ENCODE measurements at places on chromosomes 1 and 21.

- DNase-seq, result no peak
Observed at GRCh38 chr1:208065862-208066261, 154.9 kb upstream of the CD34 start.

DNA sequence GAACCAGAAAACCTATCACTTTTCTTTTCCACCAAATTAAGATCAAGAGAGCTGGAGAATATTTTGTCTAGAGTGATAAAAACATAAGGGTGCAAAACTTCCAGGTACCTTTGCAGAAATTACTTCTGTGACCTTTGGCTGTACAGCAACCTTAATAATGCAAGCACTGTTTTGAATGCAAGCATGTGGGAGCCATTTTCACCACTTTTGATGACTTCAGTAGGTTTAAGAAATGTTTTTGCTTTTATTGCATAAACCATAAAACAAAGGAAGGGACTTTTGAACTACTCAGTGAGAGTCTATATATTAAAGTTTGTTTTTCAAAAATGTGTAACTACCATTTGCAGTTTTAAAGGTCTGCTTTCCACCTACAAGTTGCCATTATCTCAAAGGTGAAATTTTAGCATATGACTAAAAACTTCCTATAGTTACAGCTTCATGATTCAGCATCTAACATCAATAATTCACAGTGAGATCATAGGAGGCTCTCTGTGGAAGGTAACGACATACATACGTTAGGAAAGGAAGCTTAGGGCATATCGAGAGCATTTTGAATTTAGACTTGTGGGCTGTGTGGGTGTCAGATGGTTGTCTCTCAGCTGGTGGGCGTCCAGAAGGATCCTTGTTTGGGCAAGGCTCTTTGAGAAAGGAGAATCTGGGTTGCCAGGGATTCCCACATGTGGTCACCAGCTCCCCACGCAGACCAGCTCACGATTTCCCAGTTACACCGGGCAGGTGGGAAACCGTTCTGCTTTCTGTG is 1.1 kb upstream of the GADD45A start:
- DNase-seq, result peak; percentile 16

DNA sequence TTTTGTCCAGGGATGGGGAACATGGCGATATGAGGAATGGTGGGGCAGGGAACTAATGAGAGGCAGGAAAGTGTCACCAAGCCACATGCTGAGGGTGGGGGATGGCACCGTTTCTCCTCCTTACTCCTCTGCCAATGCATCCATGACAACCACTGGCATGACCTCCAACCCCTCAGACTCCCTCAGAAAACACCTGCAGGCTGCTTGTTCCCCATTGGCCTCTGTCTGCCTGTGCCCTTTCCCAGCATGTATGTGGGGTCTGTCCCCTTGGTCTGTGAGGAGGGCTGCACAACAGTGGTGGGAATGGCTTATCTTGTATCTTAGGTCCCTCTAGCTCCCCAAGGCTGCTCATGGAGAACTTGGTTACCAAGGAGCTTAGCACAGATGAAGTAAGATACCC is 137.2 kb upstream of the NGF start:
- DNase-seq, result no peak

DNA sequence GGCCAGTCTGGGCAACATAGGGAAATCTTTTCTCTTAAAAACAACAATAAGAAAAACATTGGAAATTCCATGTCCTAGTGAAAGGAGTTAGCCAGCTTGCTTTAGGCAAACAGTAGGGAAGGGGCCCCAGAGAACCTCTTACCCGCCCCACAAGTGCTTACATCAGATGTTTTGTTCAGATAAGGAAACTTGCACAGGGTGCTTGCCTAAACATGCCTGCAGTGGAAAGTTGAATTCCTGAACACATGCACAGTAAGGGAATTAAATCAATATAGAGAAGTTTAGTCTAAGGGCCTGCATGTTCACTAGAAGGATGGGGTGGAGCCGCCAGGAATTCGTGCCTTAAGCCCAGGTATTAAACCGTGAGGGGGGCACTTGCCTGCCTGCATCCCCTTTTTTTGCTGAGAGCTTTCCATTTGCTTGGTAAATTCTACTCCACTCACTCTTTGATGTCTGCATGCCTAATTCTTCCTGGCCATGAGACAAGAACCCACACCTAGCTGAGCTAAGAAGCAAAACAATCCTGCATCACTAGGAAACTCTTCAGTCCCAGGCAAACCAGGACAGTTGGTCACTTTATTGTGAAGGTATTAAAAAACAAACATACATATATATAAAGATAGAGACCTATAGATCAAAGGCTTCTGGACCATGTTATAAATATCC is 499.0 kb downstream of the SIPA1L2 start:
- DNase-seq, result no peak

DNA sequence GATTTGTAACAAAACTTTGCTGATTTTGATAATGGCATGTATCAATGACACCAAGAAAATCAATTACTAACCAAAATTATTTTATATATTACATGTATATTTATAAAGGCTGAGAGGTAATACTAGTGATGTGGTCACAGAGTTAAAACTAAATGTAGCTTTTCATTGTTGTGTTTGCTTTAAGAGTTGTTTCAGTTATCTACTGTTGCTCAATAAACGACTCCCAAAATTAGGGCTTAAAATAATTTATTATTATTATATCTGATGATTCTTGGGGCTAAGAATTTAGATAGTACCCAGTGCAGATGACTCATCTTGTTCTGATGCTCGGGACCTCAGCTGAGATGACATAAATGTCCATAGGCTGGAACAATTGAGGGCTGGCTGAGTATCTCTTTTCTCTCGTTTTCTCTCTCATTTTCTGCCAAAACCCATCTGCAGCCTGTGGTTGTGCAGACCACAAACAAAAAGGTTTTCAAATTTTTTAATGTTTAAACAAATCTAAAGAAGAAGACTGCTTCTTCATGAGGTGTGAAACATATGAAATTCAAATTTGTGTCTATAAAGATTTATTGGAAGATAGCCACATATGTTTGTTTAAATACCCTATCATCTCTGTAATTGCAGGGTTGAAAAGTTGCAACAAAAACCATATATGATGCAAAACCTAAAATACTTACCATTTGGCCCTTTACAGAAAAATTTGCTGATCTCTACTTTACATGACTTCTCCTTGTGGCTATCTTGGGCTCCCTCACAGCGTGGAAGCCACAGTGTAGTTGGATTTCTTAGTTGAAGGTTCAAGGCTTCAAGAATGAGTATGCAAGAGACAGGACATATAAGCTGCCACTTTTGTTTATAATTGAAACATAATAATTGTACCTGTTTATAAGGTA is 14.8 kb upstream of the PTPRC start:
- no peak for DNase-seq

DNA sequence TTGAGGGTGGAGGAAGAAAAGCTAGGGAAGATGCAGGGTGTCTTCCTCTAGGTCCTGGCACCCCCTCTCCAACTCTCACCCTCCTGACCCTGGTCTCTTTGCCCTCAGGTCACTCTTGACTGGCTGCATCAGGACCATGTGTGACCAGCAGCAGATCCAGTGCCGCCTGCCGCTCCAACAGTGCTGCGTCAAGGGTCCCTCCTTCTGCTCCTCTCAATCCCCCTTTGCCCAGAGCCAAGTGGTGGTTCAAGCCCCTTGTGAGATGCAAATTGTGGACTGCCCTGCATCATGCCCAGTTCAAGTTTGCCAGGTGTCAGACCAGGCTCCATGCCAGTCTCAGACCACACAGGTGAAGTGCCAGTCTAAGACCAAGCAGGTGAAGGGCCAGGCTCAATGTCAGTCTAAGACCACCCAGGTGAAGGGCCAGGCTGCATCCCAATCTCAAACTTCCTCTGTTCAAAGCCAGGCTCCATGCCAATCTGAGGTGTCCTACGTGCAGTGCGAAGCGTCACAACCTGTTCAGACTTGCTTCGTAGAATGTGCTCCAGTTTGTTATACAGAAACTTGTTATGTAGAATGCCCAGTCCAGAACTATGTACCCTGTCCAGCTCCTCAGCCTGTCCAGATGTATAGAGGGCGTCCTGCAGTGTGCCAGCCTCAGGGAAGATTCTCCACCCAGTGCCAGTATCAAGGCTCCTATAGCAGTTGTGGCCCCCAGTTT is 1.8 kb downstream of the KPRP start:
- no peak for DNase-seq

GRCh38 chr1:94532077-94532476 is 9.5 kb downstream of the F3 start:
- no peak for DNase-seq

- no peak for DNase-seq
Observed at GRCh38 chr1:5992814-5993555, 760 bp upstream of the NPHP4 start.

DNA sequence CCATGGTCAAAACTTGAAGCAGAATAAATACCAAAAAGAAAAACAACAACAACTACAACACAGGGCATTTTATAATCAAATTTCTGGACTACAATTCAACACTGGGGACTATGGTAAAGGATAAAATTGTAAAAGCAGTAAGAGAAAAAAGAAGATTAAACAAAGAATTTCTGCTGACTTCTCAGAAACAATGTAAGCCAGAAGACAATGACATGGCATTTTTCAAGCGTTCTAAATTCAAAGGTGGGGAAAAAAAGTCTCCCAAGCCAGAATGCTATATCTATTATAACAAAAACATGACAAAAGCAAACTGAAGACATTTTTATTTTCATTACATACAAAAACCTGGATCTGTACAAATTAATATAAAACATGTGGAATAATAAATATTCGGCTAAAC is 433.1 kb downstream of the NPHP4 start:
- DNase-seq, result no peak

DNA sequence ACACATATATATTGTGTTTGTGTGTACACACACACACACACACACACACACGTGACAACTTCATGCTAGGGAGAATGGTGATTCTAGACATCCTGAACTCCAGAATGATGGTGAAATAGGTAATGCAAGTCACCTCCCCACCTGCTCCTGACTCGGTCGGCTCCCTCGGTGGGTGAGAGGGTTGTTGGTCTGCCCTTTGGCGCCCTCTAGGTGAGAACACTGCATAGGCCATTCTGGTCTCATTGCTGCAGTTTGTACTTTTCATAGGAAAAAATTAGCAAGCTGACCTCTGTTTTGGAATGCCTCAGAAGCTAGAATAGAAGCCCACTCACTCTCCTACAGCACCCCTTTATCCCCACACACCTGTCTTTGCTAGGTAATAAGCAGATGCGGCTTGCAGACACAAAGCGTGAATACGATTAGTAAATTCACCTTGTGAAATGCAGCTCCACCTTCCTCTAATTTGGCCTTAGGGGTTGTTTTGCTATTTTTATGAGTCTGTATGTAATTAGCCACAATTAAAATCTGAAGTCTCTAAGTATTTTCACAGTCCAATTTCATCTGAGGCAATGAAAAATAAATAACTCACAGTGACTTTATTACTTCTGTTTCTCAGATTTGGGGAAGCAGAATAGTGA is 130.0 kb upstream of the KCNJ15 start:
- peak; percentile 6 for DNase-seq

DNA sequence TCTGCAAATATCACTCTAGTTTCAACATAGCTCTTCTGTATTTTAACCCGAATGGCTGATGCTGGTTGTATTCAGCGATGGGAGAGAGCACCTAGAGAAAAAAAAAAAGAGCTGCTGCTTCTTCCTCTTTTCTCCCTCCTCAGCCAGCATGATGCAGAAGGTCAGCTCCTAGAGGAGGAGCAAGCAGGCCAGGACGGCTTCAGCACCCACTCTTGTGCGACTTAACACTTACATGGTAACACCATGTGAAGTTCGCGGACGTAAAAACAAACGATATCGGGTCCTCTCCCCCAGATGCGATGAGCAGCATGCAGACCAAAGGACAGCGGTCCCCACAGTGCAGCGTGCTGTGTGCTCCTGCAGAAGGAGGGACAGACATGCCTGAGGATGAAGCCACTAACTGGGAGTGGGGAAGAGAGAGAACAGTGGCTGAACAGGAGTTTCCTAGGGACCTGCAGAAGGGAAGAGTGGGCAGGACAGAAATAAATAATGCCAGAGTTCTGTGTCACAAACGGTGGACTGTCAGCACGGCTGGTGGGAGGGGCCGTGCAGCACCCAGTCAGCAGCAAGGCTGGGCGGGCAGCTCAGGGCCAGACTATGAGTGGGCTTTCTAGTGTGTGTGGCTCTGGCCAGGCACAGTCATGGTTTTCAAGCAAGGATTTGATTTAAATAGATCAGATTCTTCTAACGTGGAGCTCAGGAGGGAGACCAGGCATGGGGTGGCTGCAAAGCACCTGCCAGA is 11.4 kb upstream of the B3GALT5 start:
- DNase-seq, result no peak

DNA sequence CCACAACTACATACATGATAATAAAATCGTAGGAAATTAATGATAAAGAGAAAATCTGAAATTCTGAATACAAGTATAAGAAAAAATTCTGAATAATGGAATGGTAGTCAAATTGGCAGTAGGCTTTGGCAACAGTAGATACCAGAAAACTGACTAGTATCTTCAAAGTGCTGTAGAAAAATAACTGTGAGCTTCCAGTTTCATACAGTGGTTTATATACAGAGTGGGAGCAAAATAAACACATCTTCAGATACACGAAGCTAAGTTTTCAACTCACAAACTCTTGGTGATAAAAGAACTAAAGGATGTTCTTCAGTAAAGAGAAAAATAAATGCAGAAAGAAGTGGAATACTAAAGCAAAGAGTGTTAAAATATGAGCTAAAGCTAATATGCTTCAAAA is 173.4 kb downstream of the PPP1R12B start:
- no peak for DNase-seq

GRCh38 chr1:225242611-225243010 is 185.2 kb downstream of the LBR start:
- no peak for DNase-seq

DNA sequence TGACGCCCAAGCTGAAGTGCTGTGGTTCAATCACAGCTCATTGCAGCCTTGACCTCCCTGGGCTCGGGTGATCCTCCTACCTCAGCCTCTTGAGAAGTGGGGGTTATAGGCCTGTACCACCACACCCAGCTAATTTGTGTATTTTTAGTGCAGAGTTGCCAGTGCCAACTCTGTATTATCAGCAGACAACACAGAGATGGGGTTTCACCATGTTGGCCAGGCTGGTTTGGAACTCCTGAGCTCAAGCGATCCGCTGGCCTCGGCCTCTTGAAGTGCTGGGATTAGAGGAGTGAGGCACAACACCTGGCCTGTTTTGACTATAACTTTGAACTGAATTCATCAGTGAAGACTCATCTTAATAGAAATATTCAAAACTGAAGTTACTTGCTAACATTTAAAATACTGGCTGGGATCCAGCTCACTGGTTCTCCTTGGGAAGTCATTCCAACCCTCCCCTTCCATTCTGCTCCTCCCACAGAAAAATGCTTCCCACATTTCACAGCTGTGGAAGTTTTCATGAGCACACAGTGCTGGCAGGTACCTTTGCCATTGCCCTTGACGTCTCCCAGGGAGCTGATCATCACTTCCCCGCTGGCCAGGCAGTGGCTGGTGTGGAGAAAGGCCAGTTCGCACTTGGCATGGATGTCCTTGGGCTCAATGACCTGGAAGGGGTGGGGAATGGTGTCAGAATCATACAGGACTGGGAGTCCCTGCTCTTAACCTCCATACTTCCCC is 4.7 kb downstream of the SELENBP1 start:
- DNase-seq, result no peak

GRCh38 chr1:203408486-203409481 is 57.9 kb upstream of the FMOD start:
- no peak for DNase-seq

- DNase-seq, result no peak
Observed at GRCh38 chr1:41286486-41286885, 44.4 kb upstream of the SCMH1 start.

Measured in bone marrow (tissue), 2 donors.